Activated CD4-positive, alpha-beta T cell treated with anti-CD3 and anti-CD28 coated beads for 36 hours (primary cell): ENCODE measurements at places on chromosomes 12 and 14.
A peak's percentile ranks its signal among the peaks of the same experiment; 100 is the strongest.

DNA sequence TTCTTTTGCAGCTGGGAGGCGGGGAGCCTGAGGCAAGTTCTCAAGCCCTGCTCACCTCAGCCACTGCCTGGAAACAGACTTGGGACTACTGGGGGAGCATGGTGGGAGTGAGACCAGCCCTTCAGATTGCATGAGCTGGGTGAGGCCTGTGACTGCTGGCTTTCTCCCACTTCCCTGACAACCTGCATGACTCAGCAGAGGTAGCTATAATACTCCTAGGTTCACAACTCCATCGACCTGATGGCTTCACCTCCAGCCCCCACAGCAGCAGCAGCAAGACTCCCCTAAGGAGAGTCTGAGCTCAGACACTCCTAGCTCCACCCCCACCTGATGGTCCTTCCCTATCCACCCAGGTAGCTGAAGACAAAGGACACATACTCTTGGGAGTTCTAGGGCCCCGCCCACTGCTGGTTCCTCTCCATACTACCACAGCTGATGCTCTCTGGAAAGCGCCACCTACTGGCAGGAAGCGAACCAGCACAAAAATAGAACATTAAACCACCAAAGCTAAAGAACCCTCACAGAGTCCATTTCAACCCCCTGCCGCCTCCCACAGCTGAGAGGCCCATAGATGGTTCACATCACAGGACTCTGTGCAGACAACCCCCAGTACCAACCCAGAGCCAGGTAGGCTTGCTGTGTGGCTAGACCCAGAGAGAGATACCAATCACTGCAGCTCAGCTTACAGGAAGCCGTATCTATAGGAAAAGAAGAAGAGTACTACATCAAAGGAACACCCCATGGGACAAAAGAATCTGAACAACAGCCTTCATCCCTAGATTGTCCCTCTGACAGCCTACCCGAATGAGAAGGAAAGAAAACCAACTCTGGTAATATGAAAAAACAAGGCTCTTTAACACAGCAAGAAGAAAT is 68.7 kb downstream of the RPAP3 start:
- H3K4me3 ChIP-seq: no peak overlapping the region
- peaks cover 51% of the 10 kb centered on the region for H3K36me3 ChIP-seq
- no peaks in the 10 kb centered on the region for H3K27me3 ChIP-seq
- H3K27ac ChIP-seq: no peak overlapping the region

DNA sequence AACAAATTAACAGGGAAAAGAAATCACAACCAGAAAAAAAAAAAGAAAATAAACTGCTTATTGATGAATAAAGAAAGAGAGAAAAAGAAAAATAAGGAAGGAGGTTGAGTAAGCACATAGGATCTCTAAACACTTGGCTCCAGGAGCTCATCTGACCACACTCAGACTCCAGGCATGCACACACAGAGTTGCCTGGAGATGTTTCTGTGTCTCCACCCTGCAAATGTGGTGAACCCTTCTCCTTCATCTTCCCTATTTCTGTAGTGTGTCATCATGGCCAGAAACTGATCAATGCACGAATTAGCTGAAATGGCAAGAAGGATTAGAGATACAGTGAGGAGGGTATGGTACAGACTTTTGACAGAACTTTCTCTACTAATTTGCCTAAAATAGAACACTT is 20.2 kb downstream of the OR4N2 start:
- H3K27me3 ChIP-seq: peaks cover 2% of the 10 kb centered on the region
- no peak overlapping the region for H3K27ac ChIP-seq
- DNase-seq: no peak
- H3K4me1 ChIP-seq: no peaks in the 10 kb centered on the region
- H3K4me3 ChIP-seq: no peak overlapping the region
- H3K36me3 ChIP-seq: no peaks in the 10 kb centered on the region

- H3K27ac ChIP-seq: no peak overlapping the region
- no peak for DNase-seq
- no peaks in the 10 kb centered on the region for H3K36me3 ChIP-seq
- no peaks in the 10 kb centered on the region for H3K27me3 ChIP-seq
- H3K4me1 ChIP-seq: no peaks in the 10 kb centered on the region
- H3K4me3 ChIP-seq: no peak overlapping the region
Observed at GRCh38 chr12:20280515-20280914, 87.8 kb upstream of the PDE3A start.

DNA sequence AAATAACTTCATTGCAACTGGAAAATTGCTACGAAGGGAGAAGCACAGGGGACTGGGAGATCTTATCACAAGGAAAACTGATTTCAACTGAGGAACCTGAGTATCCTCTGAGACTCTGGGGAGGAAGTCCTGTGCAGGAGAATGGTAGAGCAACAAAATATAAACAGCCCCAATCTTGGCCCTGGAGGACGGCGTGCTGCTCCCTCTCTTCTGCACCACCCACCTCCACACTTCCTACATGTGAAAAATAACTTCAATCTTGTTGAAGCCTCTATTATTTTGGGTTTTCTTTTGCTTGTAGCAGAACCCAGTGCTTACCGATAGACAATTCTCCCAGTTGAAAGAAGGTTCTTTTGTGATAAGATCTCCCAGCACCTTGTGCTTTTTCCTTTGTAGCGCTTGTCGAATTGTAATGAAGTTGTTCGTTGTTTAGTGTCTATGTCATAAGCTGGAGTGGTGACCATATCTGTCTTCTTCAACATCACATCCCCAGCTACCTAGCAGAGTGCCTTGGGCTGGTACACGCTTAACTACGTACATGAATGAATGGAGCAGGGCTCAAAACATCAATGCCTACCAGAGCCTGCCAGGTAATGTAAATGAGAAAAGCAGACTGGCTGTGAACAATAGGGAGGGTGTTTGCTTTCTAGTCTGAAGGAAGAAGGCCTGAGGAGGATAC is 2.8 kb upstream of the CD4 start:
- peak overlapping the region; percentile 90 for H3K27ac ChIP-seq
- no peaks in the 10 kb centered on the region for H3K27me3 ChIP-seq

- no peak overlapping the region for H3K4me3 ChIP-seq
- no peak overlapping the region for H3K27ac ChIP-seq
- no peaks in the 10 kb centered on the region for H3K27me3 ChIP-seq
- no peaks in the 10 kb centered on the region for H3K36me3 ChIP-seq
- H3K4me1 ChIP-seq: no peaks in the 10 kb centered on the region
Observed at GRCh38 chr12:130461839-130462557, 124.3 kb downstream of the PIWIL1 start.

- H3K4me1 ChIP-seq: no peaks in the 10 kb centered on the region
- H3K36me3 ChIP-seq: no peaks in the 10 kb centered on the region
- H3K27ac ChIP-seq: no peak overlapping the region
Observed at GRCh38 chr14:43215524-43215923, 1291.6 kb downstream of the FSCB start.

- H3K27me3 ChIP-seq: no peaks in the 10 kb centered on the region
- no peak overlapping the region for H3K27ac ChIP-seq
- DNase-seq: no peak
- H3K4me1 ChIP-seq: peaks cover 15% of the 10 kb centered on the region
- no peak overlapping the region for H3K4me3 ChIP-seq
Observed at GRCh38 chr12:66397574-66398290, 95.4 kb downstream of the HELB start.

GRCh38 chr12:2382370-2383155 is 329.8 kb downstream of the CACNA1C start:
- peaks cover 12% of the 10 kb centered on the region for H3K27me3 ChIP-seq
- peaks cover 6% of the 10 kb centered on the region for H3K4me1 ChIP-seq
- H3K4me3 ChIP-seq: no peak overlapping the region
- H3K27ac ChIP-seq: no peak overlapping the region
- no peak for DNase-seq

- DNase-seq: no peak
- no peak overlapping the region for H3K27ac ChIP-seq
- peaks cover 13% of the 10 kb centered on the region for H3K4me1 ChIP-seq
- no peaks in the 10 kb centered on the region for H3K36me3 ChIP-seq
- H3K4me3 ChIP-seq: no peak overlapping the region
Observed at GRCh38 chr14:54252072-54252730, 144.6 kb upstream of the CDKN3 start.

- DNase-seq: no peak
- no peaks in the 10 kb centered on the region for H3K27me3 ChIP-seq
- H3K4me3 ChIP-seq: no peak overlapping the region
- H3K4me1 ChIP-seq: peaks cover 18% of the 10 kb centered on the region
- peak overlapping the region; percentile 75 for H3K27ac ChIP-seq
- peaks cover 17% of the 10 kb centered on the region for H3K36me3 ChIP-seq
Observed at GRCh38 chr14:69092840-69093422, 60.0 kb downstream of the DCAF5 start.

DNA sequence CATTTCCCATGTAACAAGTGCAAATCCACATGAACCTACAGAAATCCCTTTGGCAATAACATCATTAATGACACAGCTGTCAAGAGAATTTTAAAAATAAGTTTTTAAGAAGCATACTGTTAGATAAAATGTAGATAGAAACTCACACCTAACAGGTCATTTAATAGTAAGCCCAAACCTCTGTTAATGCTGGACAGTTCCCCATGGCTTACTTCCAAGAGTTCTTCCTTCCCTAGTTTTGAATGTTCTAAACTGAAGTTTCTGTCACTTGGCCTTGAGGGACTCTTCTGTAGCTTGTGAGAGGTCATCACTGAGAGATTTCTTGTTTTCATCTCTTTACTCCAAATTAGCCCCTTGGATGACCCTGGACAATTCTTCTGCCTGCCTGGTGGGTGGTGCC is 22.7 kb downstream of the OTX2 start:
- H3K36me3 ChIP-seq: no peaks in the 10 kb centered on the region
- H3K4me1 ChIP-seq: no peaks in the 10 kb centered on the region
- H3K4me3 ChIP-seq: no peak overlapping the region
- peaks cover 37% of the 10 kb centered on the region for H3K27me3 ChIP-seq
- no peak overlapping the region for H3K27ac ChIP-seq
- DNase-seq: no peak

- H3K27me3 ChIP-seq: peaks cover 2% of the 10 kb centered on the region
- H3K4me1 ChIP-seq: no peaks in the 10 kb centered on the region
- no peak overlapping the region for H3K4me3 ChIP-seq
- no peak for DNase-seq
Observed at GRCh38 chr12:5520831-5521230, 88.9 kb downstream of the NTF3 start.

GRCh38 chr12:47556261-47557030 is 149.4 kb downstream of the RPAP3 start:
- no peak overlapping the region for H3K27ac ChIP-seq
- peaks cover 17% of the 10 kb centered on the region for H3K4me1 ChIP-seq
- DNase-seq: no peak
- H3K4me3 ChIP-seq: no peak overlapping the region

- H3K27me3 ChIP-seq: peaks cover 18% of the 10 kb centered on the region
- no peak overlapping the region for H3K4me3 ChIP-seq
- H3K4me1 ChIP-seq: no peaks in the 10 kb centered on the region
- no peaks in the 10 kb centered on the region for H3K36me3 ChIP-seq
- no peak overlapping the region for H3K27ac ChIP-seq
- DNase-seq: no peak
Observed at GRCh38 chr12:26101763-26102162, 23.1 kb downstream of the BHLHE41 start.

GRCh38 chr14:64919618-64920017 is 5.4 kb downstream of the CHURC1 start:
- H3K27ac ChIP-seq: peak overlapping the region; percentile 19
- no peaks in the 10 kb centered on the region for H3K27me3 ChIP-seq

DNA sequence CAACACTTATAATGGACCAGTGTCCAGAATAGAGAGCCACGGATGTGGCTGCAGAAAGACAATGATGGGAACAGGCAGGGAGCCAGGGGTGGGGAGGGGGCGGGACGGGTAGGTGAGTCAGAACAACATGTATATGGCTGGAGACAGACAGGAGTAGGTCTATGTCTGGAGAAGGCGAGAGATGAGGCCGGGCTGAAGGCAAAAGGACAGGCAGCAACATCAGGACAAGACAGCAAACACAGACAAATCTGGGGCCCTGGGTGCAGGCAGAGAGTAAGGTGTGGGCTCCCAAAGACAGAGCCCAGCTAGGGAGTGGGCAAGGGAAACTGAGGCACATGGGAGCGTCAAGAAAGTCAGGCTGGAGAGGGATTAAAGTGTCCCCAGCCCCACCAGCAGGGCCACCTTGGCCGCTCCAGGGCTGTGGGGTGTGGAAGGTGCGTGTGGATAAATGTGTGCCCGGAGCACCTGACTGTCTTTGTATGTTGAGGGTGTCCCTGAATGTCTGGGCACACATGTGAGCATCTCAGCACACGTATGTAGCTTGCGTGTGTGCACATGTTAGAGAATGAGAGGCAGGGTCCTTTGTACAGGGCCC is 44.1 kb downstream of the FAM222A start:
- DNase-seq: peak; percentile 0
- peaks cover 5% of the 10 kb centered on the region for H3K36me3 ChIP-seq
- no peak overlapping the region for H3K4me3 ChIP-seq
- H3K27me3 ChIP-seq: peaks cover 4% of the 10 kb centered on the region
- H3K27ac ChIP-seq: no peak overlapping the region
- no peaks in the 10 kb centered on the region for H3K4me1 ChIP-seq

DNA sequence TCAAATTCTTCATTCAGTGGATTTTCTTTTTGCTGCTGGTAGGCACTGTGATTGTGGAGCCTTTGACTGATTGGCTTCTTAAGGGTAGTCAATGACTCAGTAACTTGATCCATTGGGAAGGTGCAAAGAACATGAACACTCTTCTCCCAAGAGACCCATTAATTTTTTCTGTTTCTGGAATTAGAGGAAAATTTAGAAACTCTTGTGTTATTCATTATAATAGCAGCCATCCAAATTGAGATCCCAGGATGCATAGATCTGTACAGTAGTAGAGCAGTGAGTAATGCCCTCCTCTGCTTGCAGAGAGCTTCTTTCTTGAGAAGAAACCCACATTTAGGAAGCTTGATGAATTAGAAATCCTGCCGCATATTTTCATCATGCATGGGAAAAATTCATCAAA is 63.9 kb downstream of the MYRFL start:
- no peak for DNase-seq
- H3K4me1 ChIP-seq: no peaks in the 10 kb centered on the region
- no peaks in the 10 kb centered on the region for H3K36me3 ChIP-seq

DNA sequence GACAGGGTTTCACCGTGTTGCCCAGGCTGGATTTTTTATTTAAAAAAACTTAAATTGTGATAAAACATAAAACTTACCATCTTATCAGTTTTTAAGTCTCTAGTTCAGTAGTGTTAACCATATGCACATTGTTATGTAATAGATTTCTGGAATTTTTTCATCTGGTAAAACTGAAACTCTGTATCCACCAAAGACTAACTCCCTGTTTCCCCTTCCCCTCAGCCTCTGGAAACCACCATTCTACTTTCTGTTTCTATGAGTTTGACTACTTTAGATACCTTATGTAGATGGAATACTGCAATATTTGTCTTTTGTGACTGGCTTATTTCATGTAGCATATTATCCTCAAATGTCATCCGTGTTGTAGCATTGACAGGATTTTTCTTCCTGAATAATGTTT is 12.8 kb upstream of the PLEKHG3 start:
- no peak overlapping the region for H3K4me3 ChIP-seq
- H3K4me1 ChIP-seq: peaks cover 16% of the 10 kb centered on the region
- DNase-seq: no peak
- H3K27me3 ChIP-seq: peaks cover 4% of the 10 kb centered on the region
